ENCODE measurements at places on chromosomes 3 and 15.

GRCh38 chr3:4730719-4731118 is 237.6 kb downstream of the ITPR1 start:
- DNase-seq = no peak

- DNase-seq = no peak
Measured at GRCh38 chr3:66797889-66798560, 200.1 kb upstream of the KBTBD8 start.

- no peak for DNase-seq
Measured at GRCh38 chr15:57114070-57114469, 195.6 kb downstream of the TCF12 start.

- no peak for DNase-seq
Measured at GRCh38 chr3:187986514-187986934, 167.4 kb upstream of the LPP start.

Data from GM13976 (cell line).